ENCODE measurements at places on chromosomes 5 and 9. TPM values are rescaled to one million over a fixed set of nuclear protein-coding genes. Genes with fewer than 3 reads are reported as not detected.

ARSI gene
- 6.3 TPM for total RNA-seq

SMIM33 gene
- not detected for total RNA-seq

IL13 gene
- total RNA-seq = not detected

FAXDC2 gene
- total RNA-seq = 60.9 TPM

UGT3A1 gene
- total RNA-seq = not detected

FAM78A gene
- 4.2 TPM for total RNA-seq

JADE2 gene
- 55.0 TPM for total RNA-seq

PCDHGA7 gene
- 7.3 TPM for total RNA-seq

CTSV gene
- total RNA-seq = not detected

LNPEP gene
- total RNA-seq = 43.1 TPM

STPG3 gene
- not detected for total RNA-seq

SHISAL2B gene
- not detected for total RNA-seq

SLC6A7 gene
- not detected for total RNA-seq

OR2K2 gene
- total RNA-seq = not detected

TARS1 gene
- 74.4 TPM for total RNA-seq

FBXO10 gene
- 8.0 TPM for total RNA-seq

TAF11L10 gene
- not detected for total RNA-seq

PPP3R2 gene
- not detected for total RNA-seq

PRRX2 gene
- total RNA-seq = 13.2 TPM

LCN15 gene
- not detected for total RNA-seq

PURA gene
- 61.0 TPM for total RNA-seq

TYRP1 gene
- not detected for total RNA-seq

BOD1 gene
- 46.5 TPM for total RNA-seq

ZBED3 gene
- total RNA-seq = 7.6 TPM

SLIT3 gene
- total RNA-seq = 50.6 TPM

LCN9 gene
- total RNA-seq = not detected

TAF11L11 gene
- total RNA-seq = not detected

IL31RA gene
- total RNA-seq = not detected

CXCL14 gene
- total RNA-seq = 184 TPM

SGCD gene
- 32.9 TPM for total RNA-seq

TERT gene
- total RNA-seq = 0.85 TPM

ZFAND5 gene
- 222 TPM for total RNA-seq

KDM3B gene
- 73.7 TPM for total RNA-seq

PLPP7 gene
- 8.6 TPM for total RNA-seq

IFNK gene
- total RNA-seq = not detected

PCDH12 gene
- total RNA-seq = 7.0 TPM

GFRA3 gene
- 17.7 TPM for total RNA-seq

RLN2 gene
- not detected for total RNA-seq

Data from sciatic nerve (tissue), 2 donors.